ENCODE measurements at places on chromosomes 12 and 14.

DNA sequence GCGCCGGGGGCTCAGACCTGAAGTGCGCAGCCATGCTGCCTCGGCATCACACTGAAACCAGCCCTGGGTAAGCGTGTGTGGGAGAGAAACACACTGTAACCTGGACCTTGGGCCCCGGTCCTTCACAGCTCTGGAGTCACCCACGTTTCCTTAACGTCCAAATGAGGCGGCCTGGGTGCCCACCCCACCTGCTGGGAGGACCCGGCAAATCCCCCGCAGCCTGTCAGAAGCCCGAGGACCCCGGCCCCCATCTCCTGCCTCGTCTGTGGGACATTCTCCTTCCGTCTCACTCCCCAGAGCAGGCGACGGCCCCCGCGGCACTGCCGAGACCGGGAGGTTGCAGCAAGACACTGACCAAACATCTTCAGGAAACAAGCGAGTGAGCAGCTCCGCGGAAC, 66.5 kb upstream of the GALNT9 start:
- DNase-seq = no peak

GRCh38 chr12:501722-502447, 42.1 kb downstream of the B4GALNT3 start:
- no peak for DNase-seq

DNA sequence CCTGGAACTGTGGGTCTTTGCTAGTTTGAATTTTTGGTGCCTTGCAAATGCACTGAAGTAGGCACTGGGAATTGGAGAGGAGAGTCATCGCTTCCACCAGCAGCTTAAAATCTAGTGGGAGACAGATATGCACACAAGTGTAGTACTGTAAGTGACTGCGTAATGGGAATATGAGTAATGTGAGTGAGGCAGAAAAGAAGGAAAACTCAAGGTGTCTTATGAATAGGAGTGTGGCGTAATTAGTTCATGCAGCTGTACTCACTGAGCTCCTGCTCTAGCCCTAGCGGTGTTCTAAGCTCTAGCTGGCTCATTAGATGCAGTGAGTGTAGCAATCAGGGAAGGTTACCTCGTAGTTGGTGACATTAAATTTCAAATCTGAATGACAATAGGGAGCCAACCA, 2.8 kb downstream of the TCP11L2 start:
- DNase-seq = no peak

GRCh38 chr12:85755760-85756159, 80.4 kb downstream of the RASSF9 start:
- no peak for DNase-seq

- DNase-seq = no peak
Measured at GRCh38 chr12:115873451-115874082, 403.9 kb downstream of the MED13L start.

GRCh38 chr14:60723116-60723906, 840 bp downstream of the SIX4 start:
- DNase-seq = no peak

- no peak for DNase-seq
Measured at GRCh38 chr12:78938341-78939084, 73.9 kb downstream of the SYT1 start.
